Fibroblast of villous mesenchyme (primary cell): ENCODE measurements at places on chromosomes 7 and 10. TPM values are rescaled to one million over a fixed set of nuclear protein-coding genes. Genes with fewer than 3 reads are reported as not detected.

The AGMO gene
- not detected in 2 replicates for total RNA-seq

The TMEM176A gene
- total RNA-seq = under 0.01 TPM in 1 of 2 replicates, not detected in the other

The CALML3 gene
- not detected in 2 replicates for total RNA-seq

The TMEM168 gene
- 14.5 and 21.2 TPM in 2 replicates for total RNA-seq

The ASIC3 gene
- under 0.01 and 0.32 TPM in 2 replicates for total RNA-seq

The HOXA10 gene
- total RNA-seq = 39.0 and 47.1 TPM in 2 replicates

The GPNMB gene
- total RNA-seq = 60.9 and 93.7 TPM in 2 replicates

The C10orf53 gene
- not detected in 2 replicates for total RNA-seq

The ERVW-1 gene
- not detected in 2 replicates for total RNA-seq

The ANKRD2 gene
- total RNA-seq = 0.32 and 0.86 TPM in 2 replicates

The ASB10 gene
- total RNA-seq = not detected in 2 replicates

The USP6NL gene
- total RNA-seq = 10.6 and 12.5 TPM in 2 replicates

The AKR1C2 gene
- 1.6 and 5.2 TPM in 2 replicates for total RNA-seq

The LYZL1 gene
- total RNA-seq = not detected in 2 replicates

The NSUN6 gene
- total RNA-seq = 6.8 and 8.6 TPM in 2 replicates

The PDE6C gene
- total RNA-seq = not detected in 2 replicates

The CNTNAP2 gene
- total RNA-seq = not detected in 2 replicates

The MLXIPL gene
- not detected in 2 replicates for total RNA-seq

The C10orf95 gene
- total RNA-seq = not detected in 2 replicates

The AEBP1 gene
- 148 and 159 TPM in 2 replicates for total RNA-seq

The LIPJ gene
- under 0.01 TPM in 1 of 2 replicates, not detected in the other for total RNA-seq

The PTF1A gene
- total RNA-seq = not detected in 2 replicates

The PAPSS2 gene
- total RNA-seq = 131 and 417 TPM in 2 replicates

The VSTM4 gene
- 4.7 and 6.4 TPM in 2 replicates for total RNA-seq

The ZNF488 gene
- total RNA-seq = under 0.01 TPM in 1 of 2 replicates, not detected in the other

The CDNF gene
- 0.43 and 1.3 TPM in 2 replicates for total RNA-seq

The SCRN1 gene
- 74.4 and 113 TPM in 2 replicates for total RNA-seq

The TLX1 gene
- not detected in 2 replicates for total RNA-seq

The SLIT1 gene
- under 0.01 TPM in 1 of 2 replicates, not detected in the other for total RNA-seq

The CCL24 gene
- total RNA-seq = not detected in 2 replicates

The STEAP2 gene
- 4.5 and 8.6 TPM in 2 replicates for total RNA-seq

The DRGX gene
- total RNA-seq = not detected in 2 replicates
